Right lung (tissue), 10 donors: ENCODE measurements at places on chromosomes 4 and X. TPM values are rescaled to one million over a fixed set of nuclear protein-coding genes. Genes with fewer than 3 reads are reported as not detected.

DNA sequence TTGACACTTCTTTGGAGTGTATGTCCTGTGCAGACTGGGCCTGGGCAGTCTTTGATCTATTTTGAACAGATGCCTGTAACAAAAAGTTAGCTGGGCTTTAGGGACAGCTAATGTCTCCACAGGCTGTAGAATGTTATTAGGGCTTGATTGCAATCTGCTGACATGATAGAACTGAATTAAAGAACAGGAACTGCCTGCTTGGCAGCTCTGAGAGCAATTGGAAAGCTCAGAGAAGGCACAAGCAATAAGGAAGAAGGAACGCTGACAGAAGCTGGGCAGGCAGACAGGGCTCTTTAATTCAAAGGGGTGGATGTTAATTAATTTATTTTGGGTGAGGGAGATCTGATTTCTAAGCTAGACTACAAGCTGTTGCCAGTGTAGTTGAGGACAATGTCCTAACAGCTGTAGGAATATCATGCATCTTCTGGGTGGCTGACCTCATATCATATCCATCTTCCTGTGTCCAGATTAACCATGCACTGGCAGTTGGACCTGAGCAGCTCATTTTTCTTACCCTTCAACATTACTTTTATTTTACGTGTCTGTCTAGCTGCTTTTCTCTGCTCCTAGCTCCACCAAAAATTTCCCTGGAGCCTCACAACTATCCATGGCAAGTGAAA, 20.7 kb upstream of the GRXCR1 start:
- DNase-seq: no peak

GRCh38 chr4:78119698-78120097, 62.6 kb downstream of the FRAS1 start:
- no peak for DNase-seq

DNA sequence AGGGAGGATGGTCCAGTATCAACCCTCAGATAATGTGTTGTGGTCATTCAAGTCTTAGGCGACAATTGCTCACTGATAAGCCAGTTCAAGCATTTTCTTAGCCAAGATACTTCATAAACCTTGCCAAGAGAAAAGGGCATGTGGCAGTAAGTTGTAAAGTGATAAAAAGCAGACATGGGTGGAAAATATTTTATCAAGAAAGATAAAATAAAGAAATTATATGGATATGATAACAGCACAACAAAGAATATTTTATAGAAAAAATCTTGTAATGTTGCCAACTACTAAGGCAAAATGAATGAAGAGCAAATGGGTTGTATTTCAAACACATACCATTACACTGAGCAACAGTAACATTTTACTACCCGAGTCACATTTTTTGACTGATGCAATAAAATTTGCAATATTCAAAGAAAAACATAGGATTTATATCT, 217.4 kb upstream of the PITX2 start:
- DNase-seq: peak; percentile 27

- DNase-seq: no peak
Observed at GRCh38 chr4:150577796-150578195, 4.2 kb upstream of the MAB21L2 start.

DNA sequence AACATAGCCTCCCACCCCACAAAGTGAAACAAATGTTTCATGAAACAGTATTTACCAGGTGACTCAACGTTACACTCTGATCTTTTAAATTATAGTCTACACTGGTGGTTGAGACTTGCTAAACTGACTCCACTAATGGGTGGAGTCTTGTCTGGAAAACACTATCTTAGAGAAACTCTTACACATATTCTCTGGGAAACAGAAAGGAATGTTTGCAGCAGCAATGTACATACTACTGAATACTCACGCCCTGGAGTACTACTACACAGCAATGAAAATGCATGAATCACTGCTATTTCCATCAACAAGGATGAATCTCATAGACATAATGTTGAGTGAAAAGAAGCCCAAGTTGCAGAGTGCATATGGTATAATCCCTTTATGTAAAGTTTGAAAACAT, 208.5 kb upstream of the IGFBP7 start:
- DNase-seq: no peak

DNA sequence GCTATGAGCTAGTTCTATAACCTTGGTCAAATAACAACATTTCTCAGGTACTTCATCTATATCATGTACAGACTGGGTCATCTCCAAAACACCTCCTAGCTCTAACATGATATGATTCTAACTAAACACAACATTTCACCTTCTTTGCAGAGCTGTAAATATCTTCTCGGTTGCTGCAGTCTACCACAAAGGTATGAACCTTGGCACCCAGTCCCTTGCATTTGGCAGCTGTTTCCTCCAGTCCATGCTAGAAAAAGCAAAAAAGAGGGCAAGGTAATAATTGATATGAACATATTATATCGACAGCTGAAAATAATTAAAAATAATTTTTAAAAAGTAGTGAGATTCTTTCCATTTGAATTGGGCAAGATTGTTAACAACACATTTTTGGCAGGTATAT, 8.9 kb downstream of the HSD17B11 start:
- no peak for DNase-seq

- no peak for DNase-seq
Observed at GRCh38 chr4:137623013-137623412, 90.7 kb upstream of the PCDH18 start.

- DNase-seq: no peak
Observed at GRCh38 chr4:163592212-163592611, 97.7 kb downstream of the TMA16 start.

GRCh38 chr4:48008021-48008596, 8.4 kb downstream of the CNGA1 start:
- no peak for DNase-seq

GRCh38 chrX:132119821-132120515, 7.9 kb downstream of the FRMD7 start:
- no peak for DNase-seq

The FHDC1 gene
- 9.6 TPM for polyA plus RNA-seq

The RBM46 gene
- polyA plus RNA-seq: not detected

The ADH1A gene
- 18.1 TPM for polyA plus RNA-seq

The UNC5C gene
- polyA plus RNA-seq: 47.2 TPM

The RIPPLY1 gene
- polyA plus RNA-seq: 0.16 TPM

The SLC9B1 gene
- polyA plus RNA-seq: 4.9 TPM

The CENPVL1 gene
- polyA plus RNA-seq: not detected
